H1 (cell line): ENCODE measurements at places on chromosomes 12 and 14. TPM values are rescaled to one million over a fixed set of nuclear protein-coding genes. Genes with fewer than 3 reads are reported as not detected.

OXA1L gene
- total RNA-seq, result 125 and 129 TPM in 2 replicates

PPFIA2 gene
- 1.8 and 3.3 TPM in 2 replicates for total RNA-seq

TSPAN8 gene
- not detected in 2 replicates for total RNA-seq

C12orf54 gene
- total RNA-seq, result not detected in 2 replicates

EDDM3A gene
- not detected in 2 replicates for total RNA-seq

TAS2R43 gene
- total RNA-seq, result not detected in 2 replicates

LRTM2 gene
- not detected in 2 replicates for total RNA-seq

SLC39A2 gene
- total RNA-seq, result 0.22 TPM in 1 of 2 replicates, not detected in the other

GRCh38 chr14:99517643-99518381, 36.6 kb downstream of the CCNK start:
- no peaks in the 10 kb centered on the region for H3K27me3 ChIP-seq
- no peak overlapping the region for H3K4me3 ChIP-seq
- no peak overlapping the region for H3K27ac ChIP-seq
- peaks cover 4% of the 10 kb centered on the region; the same call in 1 of the 2 replicates for H3K36me3 ChIP-seq
- no peak for DNase-seq
- H3K4me1 ChIP-seq, result peaks cover 4% of the 10 kb centered on the region

DNA sequence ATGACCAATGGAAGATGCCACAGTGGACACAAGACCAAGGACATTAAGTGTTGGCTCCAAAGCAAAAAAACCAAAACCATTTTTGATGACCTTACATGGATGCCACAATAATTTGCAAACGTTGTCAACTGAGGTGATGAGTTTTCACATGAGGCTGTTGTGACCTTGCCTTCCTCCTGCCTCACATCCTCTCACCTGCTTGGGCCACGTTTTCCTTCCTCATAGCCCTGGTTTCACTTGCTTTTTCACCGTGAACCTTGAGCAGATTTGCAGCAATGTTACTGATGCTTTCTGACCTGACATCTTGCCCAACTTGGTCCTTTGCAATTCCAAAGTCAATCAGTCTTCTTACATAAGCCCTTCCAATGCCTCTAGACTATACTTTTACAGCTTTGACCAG, 3.7 kb downstream of the KRT6B start:
- H3K4me3 ChIP-seq, result no peak overlapping the region
- no peaks in the 10 kb centered on the region for H3K27me3 ChIP-seq
- H3K36me3 ChIP-seq, result no peaks in the 10 kb centered on the region
- H3K4me1 ChIP-seq, result no peaks in the 10 kb centered on the region
- DNase-seq, result no peak

GRCh38 chr14:100620255-100621100, 33.3 kb upstream of the BEGAIN start:
- no peak overlapping the region for H3K4me3 ChIP-seq
- no peak overlapping the region for H3K27ac ChIP-seq
- peaks cover 6% of the 10 kb centered on the region; the same call in 1 of the 2 replicates for H3K27me3 ChIP-seq
- no peak for DNase-seq
- no peaks in the 10 kb centered on the region for H3K36me3 ChIP-seq

DNA sequence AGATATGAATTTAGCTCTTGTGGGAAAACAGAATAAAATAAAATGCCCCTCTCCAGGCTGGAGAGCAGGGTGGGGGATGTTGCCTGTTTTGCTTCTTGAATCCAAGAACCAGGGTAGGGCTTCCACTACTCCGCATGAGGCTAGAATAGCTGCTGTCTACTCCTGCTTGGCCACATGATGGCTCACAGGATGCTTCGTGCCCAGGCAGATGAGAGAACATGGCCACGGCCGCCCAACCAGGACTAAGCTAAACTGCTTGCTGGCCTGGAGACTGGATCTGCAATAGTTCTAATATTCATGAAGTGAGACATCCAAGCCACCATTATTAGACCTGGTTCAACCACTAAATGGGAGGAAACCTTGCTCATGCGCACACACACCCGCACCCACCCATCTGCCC, 122.2 kb upstream of the METAP2 start:
- no peaks in the 10 kb centered on the region for H3K36me3 ChIP-seq
- no peak for DNase-seq
- no peak overlapping the region for H3K27ac ChIP-seq
- no peak overlapping the region for H3K4me3 ChIP-seq
- H3K27me3 ChIP-seq, result no peaks in the 10 kb centered on the region

DNA sequence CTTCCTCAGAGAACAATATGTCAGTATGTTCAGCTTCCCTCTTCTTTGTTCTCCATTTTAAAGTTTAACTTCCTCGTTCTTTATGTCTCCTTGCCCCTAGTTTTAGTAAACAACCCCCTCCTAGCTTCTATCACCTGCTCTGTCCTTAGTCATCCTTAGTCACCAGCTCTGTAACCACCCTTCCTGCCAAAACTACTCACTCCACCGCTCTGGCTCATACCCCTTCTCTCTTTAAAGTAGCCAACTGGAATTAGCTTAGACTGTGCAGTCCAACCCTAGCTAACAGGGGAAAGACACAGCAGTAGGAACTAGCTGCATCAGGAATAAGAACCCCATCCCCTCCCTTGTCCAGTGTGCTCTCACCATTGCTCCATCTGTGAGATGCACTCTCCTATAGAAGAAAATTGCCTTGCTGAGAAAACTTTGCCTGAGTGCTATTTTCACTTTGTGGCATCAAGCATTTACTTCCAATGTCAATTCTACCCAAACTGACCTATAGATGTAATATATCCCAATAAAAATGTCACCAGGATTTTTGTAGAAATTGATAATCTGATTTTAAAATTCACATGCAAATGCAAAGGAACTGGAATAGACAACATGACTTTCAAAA, 603.2 kb downstream of the C12orf50 start:
- no peaks in the 10 kb centered on the region for H3K4me1 ChIP-seq
- DNase-seq, result no peak
- no peaks in the 10 kb centered on the region for H3K27me3 ChIP-seq
- H3K27ac ChIP-seq, result no peak overlapping the region
- no peak overlapping the region for H3K4me3 ChIP-seq

DNA sequence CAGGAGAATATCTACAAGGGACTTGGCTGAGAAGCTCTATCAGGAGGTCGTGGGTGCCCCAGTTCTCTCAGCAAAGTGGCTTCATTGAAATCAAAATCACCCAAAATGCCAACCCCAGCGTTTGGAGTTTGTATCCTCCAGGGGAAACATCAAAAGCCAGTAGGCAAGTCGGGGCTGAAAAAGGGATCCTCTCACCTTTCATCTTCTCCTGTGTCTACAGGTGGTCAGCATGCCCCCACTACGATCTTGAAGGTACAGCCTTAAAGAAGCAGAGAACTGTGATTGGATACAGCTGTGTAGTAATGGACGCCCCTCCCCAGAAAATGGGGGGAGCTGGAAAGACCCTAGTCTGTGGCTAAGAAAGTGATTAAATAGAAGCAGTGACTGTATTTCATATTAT, 22.2 kb downstream of the HRK start:
- no peaks in the 10 kb centered on the region for H3K36me3 ChIP-seq
- H3K4me3 ChIP-seq, result no peak overlapping the region
- no peaks in the 10 kb centered on the region for H3K4me1 ChIP-seq

DNA sequence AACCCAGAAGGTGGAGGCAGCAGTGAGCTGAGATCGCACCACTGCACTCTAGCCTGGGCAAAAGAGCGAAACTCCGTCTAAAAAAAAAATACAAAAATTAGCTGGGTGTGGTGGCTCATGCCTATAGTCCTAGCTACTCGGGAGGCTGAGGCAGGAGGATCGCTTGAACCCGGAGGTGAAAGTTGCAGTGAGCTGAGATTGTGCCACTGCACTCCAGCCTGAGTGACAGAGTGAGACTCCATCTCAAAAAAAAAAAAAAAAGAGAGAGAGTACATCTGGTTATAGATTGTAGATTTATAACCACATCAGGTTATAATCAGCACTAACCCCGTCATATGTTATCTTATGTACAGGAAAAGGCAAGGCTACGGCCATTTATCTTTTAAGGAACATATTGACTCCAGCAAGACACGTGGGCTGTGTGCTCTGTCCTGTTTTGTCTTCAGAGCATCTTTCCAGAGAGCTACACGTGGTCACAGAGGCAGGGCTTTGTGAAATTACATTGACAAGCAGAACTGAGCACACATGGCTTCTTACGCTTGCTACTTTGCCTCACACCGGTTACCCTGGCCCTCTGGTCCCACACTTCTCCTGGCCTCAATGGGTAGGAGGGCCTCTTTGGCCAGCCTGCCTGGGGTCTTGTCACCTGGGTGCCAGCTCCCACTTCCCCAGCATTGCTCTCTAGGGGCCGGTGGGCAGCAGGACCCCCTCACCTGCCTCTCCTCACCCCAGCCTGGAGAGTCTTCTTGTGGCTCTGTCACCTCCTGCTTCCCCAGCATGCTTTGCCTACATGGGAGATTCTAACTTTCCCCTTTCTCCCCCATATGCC, 6.8 kb upstream of the DYNC1H1 start:
- H3K36me3 ChIP-seq, result no peaks in the 10 kb centered on the region
- H3K27ac ChIP-seq, result no peak overlapping the region
- no peak for DNase-seq
- peaks cover 10% of the 10 kb centered on the region for H3K27me3 ChIP-seq
- peaks cover 3% of the 10 kb centered on the region; the same call in 1 of the 2 replicates for H3K4me1 ChIP-seq
- no peak overlapping the region for H3K4me3 ChIP-seq

DNA sequence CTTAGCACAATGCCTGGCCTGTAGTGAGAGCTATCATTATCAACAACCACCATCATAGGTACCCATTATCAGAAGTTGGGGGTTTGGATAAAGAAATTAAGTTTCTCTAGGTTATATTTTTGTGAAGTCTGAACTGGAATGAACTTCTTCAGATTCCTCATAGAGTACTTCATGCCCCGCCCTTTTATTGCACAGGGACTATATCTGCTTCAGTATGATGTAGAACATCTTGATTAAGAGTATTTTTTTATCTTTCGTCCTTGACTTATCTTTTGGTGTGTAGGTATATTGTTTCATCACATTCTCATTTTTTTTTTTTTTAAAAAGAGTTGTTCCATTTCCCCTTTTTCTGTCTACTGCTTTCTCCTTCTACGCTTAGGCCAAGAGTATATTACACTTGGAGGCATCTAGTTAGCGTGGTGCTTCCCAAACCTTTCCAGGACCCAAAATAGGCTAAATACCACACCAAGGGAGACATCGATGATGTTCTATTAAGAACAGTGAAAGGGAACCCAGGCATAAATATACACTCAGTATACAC, 467.5 kb downstream of the ZFP36L1 start:
- no peak overlapping the region for H3K4me3 ChIP-seq
- no peak overlapping the region for H3K27ac ChIP-seq
- no peaks in the 10 kb centered on the region for H3K36me3 ChIP-seq

- H3K27ac ChIP-seq, result no peak overlapping the region
- peaks cover 69% of the 10 kb centered on the region for H3K27me3 ChIP-seq
- H3K36me3 ChIP-seq, result no peaks in the 10 kb centered on the region
- peaks cover 17% of the 10 kb centered on the region for H3K4me1 ChIP-seq
- no peak for DNase-seq
Measured at GRCh38 chr12:48032597-48032996, 28.3 kb upstream of the COL2A1 start.

DNA sequence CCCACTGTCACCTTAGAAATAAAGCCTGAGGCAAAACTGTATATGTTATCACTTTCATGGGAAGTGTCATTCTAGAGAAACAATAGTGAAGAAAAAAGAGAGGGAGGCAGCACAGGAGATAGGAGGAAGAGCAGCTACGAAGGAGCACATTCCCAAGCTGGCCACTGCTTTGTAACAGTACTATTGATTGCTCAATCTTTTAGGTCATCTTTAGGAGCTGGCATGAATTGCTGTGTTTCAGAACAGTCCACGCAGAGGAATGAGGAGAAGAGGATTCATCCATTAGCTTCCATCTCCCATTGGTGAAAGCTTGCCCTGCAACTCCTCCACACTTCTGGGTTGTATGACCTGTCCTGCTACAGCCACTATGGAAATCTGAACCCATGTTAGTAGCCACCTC, 372.5 kb upstream of the DDHD1 start:
- no peak overlapping the region for H3K27ac ChIP-seq
- no peak overlapping the region for H3K4me3 ChIP-seq
- no peak for DNase-seq
- no peaks in the 10 kb centered on the region for H3K4me1 ChIP-seq

GRCh38 chr12:3398196-3398789, 92.7 kb upstream of the PRMT8 start:
- no peaks in the 10 kb centered on the region for H3K36me3 ChIP-seq
- H3K4me3 ChIP-seq, result no peak overlapping the region; the same call in 1 of the 2 replicates
- peaks cover 5% of the 10 kb centered on the region for H3K27me3 ChIP-seq
- no peak overlapping the region for H3K27ac ChIP-seq

DNA sequence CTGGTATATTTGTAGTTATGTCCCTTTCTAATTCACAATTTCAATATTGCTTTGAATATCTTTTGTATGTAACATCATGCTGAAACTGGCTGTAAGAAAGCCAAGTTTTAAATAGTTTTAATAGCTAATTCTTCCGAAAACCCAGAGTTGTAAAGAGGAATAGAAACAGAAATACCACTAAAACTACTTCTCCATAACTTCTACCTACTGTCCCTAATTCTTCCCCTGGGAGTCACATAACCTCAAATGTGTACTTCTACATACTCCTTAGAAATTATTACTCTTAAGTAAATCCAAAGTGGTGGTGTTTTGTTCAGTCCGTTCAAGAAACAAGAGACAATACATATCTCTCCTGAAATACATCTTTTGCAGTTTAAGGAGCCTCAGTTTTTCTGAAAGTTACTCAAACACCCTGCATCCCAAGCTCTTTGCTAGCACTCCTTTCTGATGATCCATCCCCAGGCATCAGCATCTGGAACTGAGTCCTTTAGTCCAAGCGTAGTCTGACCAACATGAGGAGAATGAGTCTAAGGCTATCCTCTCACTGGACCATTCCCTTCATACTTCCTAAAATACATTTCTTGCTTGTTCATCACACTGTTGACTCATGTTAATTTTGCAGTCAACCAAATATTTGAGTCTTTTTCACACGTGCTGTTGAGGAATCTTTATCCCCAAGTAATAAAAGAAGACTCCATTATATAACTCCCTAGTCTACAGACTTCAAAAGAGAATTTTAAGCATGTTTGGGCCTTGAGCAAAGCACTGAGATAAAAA, 214.3 kb upstream of the NUDT4 start:
- 0 out of 2 replicates have a peak, but pooled peaks cover 2% of the 10 kb centered on the region for H3K4me1 ChIP-seq
- no peaks in the 10 kb centered on the region for H3K36me3 ChIP-seq
- H3K4me3 ChIP-seq, result no peak overlapping the region
- H3K27me3 ChIP-seq, result peaks cover 4% of the 10 kb centered on the region
- H3K27ac ChIP-seq, result no peak overlapping the region
- no peak for DNase-seq
